Fibroblast of skin of scalp (primary cell): ENCODE measurements at places on chromosomes 7 and 10.

DNA sequence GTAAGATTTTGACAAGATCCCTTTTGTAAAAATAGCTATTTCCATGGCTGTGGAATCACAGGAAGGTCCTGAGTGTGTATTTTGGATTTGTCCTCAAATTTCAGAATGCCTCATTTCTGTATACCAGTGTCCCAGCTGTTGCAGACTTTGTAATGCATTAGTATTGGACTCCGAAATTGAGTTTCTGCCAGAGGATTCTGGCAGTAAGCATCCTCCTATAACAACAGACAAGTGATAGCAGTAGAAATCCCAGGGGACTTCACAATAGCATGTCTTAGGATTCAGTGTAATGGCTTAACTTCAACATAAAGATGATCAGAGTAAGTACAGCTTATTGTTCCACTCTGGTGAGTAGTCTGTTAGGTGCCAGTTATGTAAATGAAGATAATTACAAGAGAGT is 104.6 kb downstream of the FOXP2 start:
- DNase-seq = peak; percentile 25

GRCh38 chr10:60135020-60135419 is 228.7 kb upstream of the CCDC6 start:
- DNase-seq = no peak

DNA sequence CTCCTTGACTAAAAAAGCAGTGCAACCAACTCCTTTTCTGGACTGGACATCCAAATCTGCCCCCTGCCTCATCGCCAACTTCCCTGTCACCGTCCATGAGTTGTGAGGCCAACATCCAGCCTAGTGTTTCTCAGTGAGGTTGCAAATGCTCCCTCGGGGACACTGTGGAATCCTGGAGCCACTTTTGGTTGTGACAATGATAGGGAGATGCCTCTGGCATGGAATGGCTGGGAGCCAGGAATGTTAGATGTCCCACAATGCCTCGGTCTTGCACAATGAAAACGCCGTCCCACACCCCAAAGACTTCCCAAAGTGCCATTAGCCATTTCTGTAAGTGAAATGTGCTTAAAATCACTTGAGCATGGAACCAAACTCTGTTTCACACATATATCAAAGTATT is 105.2 kb downstream of the OSBPL3 start:
- DNase-seq = peak; percentile 17

GRCh38 chr7:149063476-149063875 is 27.0 kb downstream of the ZNF786 start:
- no peak for DNase-seq

- DNase-seq = no peak
Observed at GRCh38 chr7:146542101-146542500, 425.5 kb downstream of the CNTNAP2 start.

DNA sequence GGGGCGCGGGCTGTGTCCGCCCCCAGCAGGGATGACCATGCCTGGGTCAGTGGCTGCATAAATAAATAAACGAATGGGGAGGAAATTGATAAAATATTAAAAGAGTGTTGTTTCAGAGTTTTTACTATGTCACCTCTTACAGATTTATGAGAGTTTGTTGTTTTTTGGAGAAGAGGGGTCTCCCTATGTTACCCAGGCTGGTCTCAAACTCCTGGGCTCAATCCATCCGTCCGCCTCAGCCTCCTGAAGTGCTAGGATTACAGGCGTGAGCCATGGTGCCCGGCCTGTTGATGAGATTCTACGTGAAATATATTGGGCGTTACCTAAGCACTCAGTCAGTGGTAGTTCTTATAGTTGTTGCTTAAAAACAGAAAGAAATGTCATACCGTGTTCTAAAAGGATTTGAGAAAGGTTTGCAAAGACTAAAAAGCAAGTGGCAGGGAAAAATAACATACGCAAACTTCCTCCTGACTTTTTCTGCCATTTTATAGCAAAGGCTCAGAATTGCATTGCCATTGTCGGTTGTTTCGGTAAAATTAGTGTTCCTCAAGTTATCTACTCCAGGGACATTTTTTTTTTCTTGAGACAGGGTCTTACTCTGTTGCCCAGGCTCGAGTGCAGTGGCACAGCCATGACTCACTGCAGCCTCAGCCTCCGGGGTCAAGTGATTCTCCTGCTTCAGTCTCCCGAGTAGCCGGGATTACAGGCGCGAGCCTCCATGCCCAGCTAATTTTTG is 39.5 kb upstream of the FOXK1 start:
- no peak for DNase-seq

GRCh38 chr10:4498711-4499251 is 327.2 kb upstream of the AKR1E2 start:
- DNase-seq = peak; percentile 94

DNA sequence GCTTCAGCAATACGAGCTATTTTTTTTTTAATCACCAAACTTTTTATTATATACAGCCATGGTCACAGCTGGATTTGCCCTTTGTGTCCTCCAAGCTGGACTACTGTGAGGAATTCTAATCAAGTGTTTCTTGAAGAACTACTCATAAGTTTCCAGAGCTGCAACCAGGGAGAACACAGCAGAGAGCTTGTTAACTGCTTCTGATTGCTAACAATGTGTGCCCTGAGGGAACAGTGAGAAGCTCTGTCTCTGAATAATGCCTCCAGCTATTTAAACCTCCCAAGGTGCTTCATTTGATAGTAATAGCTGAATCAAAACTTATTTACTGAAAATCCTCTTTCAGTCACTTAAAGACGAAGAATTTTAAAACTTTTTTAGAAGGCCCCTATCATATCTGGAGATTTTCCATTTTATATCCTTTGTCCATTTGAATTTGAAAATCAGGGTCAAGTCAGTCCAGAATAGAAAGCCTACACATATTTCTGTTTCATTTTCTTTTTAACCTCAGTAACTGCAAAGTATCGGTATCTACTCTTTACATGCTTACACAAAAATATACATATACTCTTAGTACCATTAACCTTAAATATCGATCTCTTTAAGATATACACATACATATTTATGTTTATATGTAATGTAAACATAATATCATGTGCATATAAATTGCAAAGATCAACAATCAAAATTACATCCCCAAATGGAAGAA is 1024.2 kb downstream of the GRM8 start:
- DNase-seq = no peak

DNA sequence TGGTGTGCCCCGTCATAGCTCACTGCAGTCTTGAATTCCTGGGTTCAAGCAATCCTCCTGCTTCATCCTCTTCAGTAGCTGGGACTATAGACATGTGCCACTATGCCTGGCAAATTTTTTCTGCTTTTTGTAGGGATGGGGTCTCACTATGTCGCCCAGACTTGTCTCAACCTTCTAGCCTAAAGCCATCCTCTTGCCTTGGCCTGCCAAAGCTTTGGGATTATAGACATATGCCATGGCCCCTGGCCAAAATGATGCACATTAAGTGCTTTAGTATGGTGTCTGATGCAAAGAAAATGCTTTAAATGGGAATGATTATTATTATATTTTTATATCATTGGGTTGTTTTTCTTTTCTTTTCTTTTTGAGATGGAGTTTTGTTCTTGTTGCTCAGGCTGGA is 33.2 kb upstream of the VCL start:
- peak; percentile 37 for DNase-seq

- DNase-seq = no peak
Observed at GRCh38 chr10:125375210-125375609, 214.8 kb upstream of the CTBP2 start.

DNA sequence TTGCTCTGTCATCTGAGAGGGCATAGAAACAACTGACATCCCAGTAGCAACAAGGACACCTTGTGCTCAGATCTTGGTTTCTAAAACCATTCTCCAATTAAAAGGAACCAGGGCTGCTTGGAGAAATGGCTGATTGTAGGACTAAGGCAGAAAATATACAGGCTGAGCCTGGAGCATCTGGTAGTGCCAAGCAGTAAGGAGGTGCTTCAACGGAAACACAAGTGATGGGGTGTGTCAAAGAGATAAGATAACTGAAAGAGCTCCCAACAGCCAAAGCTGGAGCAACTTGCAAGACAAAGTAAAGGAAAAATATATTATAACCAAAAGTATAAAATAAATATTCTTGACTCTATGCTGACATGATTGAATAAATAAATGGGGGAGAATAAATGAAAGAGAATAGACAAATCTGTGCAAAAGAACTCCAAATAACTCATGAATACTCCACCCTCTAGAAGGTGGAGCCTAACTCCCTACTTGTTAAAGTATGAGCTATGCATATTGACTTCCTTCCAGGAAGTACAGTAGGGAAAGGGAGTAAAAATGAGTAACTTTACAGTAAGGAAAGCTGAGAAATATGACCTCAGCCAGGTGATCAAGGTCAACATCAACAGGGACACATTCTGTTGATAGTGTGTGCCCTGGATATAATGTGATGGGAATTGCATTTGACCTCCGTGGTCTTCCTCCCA is 162.4 kb downstream of the NOC3L start:
- DNase-seq = no peak

DNA sequence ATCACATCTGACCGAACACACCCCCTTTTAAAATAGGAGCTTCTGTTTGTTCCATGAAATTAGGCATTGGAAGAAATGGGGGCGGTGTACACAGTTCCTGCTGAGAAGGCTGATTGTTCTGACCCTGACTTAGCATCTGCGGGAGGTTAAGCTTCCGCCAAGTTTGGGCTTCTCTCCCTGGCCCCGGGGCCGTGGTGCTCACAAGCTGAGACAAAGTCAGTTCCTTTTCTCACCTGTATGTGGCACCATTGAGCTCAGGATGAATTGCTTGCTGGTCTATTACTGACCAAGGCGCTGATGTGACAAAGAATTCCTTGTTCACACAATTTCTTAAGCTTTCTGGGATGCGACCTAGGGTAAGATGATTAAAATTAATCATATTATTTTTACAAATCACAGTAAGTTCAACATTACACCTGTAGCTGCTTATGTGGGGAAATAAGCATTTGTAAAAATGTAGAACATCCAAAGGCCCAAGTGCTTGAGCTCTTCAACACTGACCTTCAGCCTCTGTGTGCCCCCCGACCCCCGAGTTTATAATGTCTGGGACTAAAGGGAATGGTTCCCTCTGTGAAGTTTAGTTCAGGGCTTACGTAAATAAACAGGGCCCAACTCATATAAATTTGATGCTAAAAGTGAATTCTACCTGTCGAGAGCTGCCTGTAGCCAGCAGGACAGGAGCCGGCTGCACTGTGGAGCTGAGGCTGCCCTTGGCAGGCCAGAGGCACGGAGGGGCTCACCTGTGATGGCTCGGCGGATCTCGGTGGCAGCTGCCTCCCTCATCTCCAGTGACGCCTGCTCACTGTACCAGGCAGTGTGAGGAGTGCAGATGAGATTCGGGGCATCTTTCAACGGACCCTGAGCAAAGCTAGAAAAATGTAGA is 50.8 kb downstream of the ZRANB1 start:
- DNase-seq = peak; percentile 69

- DNase-seq = no peak
Observed at GRCh38 chr7:141016349-141016748, 1.6 kb upstream of the MRPS33 start.

DNA sequence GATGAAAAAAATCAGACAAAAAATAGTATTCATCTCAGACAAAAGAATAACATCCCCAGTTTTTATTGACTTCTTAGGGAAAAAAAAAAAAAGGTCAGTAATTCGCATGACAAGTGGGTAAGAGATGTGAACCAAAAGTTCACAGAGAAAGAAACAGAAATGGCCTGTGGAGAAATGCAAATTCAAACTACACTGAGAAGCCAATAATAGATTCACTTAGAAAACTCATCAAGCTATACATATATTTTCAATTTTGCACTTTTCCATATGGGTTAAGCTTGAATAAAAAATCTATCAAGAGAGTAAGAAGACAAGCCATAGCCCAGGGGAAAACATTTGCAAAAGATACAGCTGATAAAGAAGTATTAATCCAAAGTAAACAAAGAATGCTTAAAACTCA is 28.0 kb downstream of the HERC4 start:
- DNase-seq = no peak

DNA sequence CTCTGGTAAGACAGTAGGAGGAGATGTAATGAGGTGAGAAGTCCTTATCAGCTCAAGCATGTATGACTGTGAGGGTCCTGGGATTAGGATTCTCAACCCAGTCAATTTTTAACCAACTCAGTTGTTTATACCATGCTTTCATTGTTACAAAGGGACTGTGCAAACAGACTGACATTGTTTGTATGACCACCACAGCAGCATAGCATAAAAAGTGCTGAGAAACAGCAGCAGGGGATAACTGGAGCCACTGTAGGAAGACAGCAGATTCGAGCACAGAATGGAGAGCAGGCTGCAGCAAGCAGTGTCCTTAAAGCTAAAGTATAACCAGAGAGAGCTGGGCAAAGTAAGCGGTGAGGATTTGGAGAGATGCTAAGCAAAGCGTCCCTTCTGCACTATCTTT is 829.5 kb downstream of the REEP3 start:
- DNase-seq = no peak

GRCh38 chr7:106615808-106616707 is 44.9 kb downstream of the CCDC71L start:
- no peak for DNase-seq

- DNase-seq = peak; percentile 22
Observed at GRCh38 chr10:125153703-125154490, 6.5 kb downstream of the CTBP2 start.

DNA sequence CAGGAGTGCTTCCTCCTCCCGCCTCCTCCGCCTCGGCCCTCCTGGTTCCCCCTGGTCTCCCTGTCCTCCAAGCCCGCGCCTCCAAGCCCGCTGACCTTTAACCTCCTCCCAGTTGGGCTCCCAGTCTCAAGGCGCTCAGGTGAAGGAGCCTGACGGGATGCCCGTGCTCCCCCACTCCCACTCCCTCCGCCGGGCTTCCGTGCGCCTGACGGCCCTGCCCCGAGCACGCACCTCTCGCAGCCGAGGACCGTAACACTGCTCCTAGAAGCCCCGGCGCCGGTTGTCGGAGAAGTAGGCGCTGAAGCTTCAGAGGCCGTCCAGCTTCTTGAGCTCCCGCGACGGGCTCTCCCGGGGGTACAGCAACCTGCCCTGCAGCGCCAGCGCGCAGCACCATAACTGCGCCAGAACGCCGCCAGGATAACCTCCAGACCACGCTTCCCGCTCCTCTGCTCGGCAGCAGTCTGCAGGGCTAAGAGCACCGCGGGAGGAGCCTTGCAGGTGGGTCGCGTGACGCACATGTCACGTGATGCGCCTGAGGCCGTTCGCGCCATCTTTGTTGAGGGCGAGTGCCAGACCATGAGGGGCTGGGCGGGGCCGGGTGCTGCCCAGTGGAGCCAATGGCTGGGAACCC is 71.0 kb upstream of the ZNF479 start:
- no peak for DNase-seq

- no peak for DNase-seq
Observed at GRCh38 chr7:157537056-157537455, 200.3 kb downstream of the DNAJB6 start.

DNA sequence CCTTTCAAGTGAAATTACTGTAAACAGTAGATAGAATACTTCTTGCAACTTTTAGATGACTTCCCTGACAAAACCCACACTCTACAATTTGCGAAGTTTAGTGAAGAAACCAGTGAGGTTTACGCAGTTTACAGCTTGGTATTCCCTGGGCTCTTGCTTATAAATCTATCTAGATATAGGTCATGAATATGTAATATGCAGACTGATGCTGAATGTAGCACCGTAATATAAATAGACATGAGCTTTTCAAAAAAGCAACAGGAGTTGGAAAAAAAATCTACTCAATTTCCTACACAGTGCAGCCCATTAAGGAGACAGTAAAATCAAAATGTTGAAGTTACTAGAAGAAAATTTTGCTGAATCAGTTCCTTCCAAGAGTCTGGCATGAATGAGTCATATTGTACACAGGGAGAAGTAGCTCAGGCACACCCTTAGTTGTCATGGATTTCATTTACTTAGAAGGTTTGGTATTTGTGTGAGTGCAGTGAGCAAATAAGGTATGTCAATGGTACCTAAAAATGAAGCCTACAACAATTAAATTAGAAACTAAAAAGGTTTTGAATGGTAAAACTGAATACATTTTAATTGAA is 67.7 kb upstream of the NEUROD6 start:
- DNase-seq = peak; percentile 60

GRCh38 chr7:90642978-90643377 is 46.9 kb downstream of the CDK14 start:
- no peak for DNase-seq
